Nasal cavity respiratory epithelium epithelial cell of viscerocranial mucosa (primary cell): ENCODE measurements at places on chromosomes 13 and 19. TPM values are rescaled to one million over a fixed set of nuclear protein-coding genes. Genes with fewer than 3 reads are reported as not detected.

Gene SHISA7
- total RNA-seq: not detected in 2 replicates

Gene ACER1
- not detected in 2 replicates for total RNA-seq

Gene RPS16
- 143 and 397 TPM in 2 replicates for total RNA-seq

Gene TARM1
- not detected in 2 replicates for total RNA-seq

Gene PNMA8A
- total RNA-seq: 4.7 and 5.8 TPM in 2 replicates

Gene ZNF134
- 24.6 and 38.4 TPM in 2 replicates for total RNA-seq

Gene EPSTI1
- 1.7 and 10.7 TPM in 2 replicates for total RNA-seq

Gene ZNF737
- total RNA-seq: 4.1 and 12.5 TPM in 2 replicates

Gene ETV2
- 0.34 TPM in 1 of 2 replicates, not detected in the other for total RNA-seq

Gene ELOF1
- total RNA-seq: 23.3 and 25.6 TPM in 2 replicates

Gene ZNF534
- under 0.01 and 0.07 TPM in 2 replicates for total RNA-seq

Gene MAMSTR
- 0.34 and 0.57 TPM in 2 replicates for total RNA-seq

Gene SMIM24
- not detected in 2 replicates for total RNA-seq

Gene KLK14
- under 0.01 and 0.21 TPM in 2 replicates for total RNA-seq

Gene ICAM1
- 1.0 and 8.2 TPM in 2 replicates for total RNA-seq

Gene GIPC3
- total RNA-seq: not detected in 2 replicates

Gene LEUTX
- not detected in 2 replicates for total RNA-seq

Gene LATS2
- 8.9 and 14.2 TPM in 2 replicates for total RNA-seq

Gene AXL
- 23.9 and 40.2 TPM in 2 replicates for total RNA-seq

Gene OR7C1
- total RNA-seq: not detected in 2 replicates

Gene KDM4B
- 9.2 and 28.7 TPM in 2 replicates for total RNA-seq

Gene PLVAP
- total RNA-seq: not detected in 2 replicates

Gene NPHS1
- not detected in 2 replicates for total RNA-seq

Gene HIPK4
- under 0.01 and 0.07 TPM in 2 replicates for total RNA-seq

Gene GPR32
- total RNA-seq: not detected in 2 replicates

Gene CCDC70
- not detected in 2 replicates for total RNA-seq

Gene CYP2A7
- not detected in 2 replicates for total RNA-seq

Gene ERICH6B
- total RNA-seq: not detected in 2 replicates

Gene FUT1
- total RNA-seq: 16.3 and 30.4 TPM in 2 replicates

Gene CYP2A6
- not detected in 2 replicates for total RNA-seq

Gene ZNF888
- total RNA-seq: 15.7 and 17.1 TPM in 2 replicates

Gene MAP4K1
- total RNA-seq: 0.14 TPM in 1 of 2 replicates, not detected in the other

Gene EFNA2
- not detected in 2 replicates for total RNA-seq

Gene GADD45B
- 33.1 and 53.3 TPM in 2 replicates for total RNA-seq

Gene SPPL2B
- 12.6 and 34.9 TPM in 2 replicates for total RNA-seq

Gene PTH2
- total RNA-seq: not detected in 2 replicates

Gene CEACAM4
- total RNA-seq: not detected in 2 replicates

Gene AP2S1
- total RNA-seq: 104 and 109 TPM in 2 replicates

Gene MATK
- under 0.01 and 0.57 TPM in 2 replicates for total RNA-seq

Gene PEAK3
- not detected in 2 replicates for total RNA-seq

Gene FFAR2
- not detected in 2 replicates for total RNA-seq

Gene FSTL3
- 96.0 and 177 TPM in 2 replicates for total RNA-seq

Gene CBARP
- total RNA-seq: 2.4 and 6.0 TPM in 2 replicates

Gene WDFY2
- total RNA-seq: 9.9 and 23.1 TPM in 2 replicates

Gene LENG9
- 11.4 and 13.7 TPM in 2 replicates for total RNA-seq

Gene GARIN5A
- 0.68 and 1.4 TPM in 2 replicates for total RNA-seq

Gene CDC34
- 87.6 and 161 TPM in 2 replicates for total RNA-seq

Gene EMC10
- 29.4 and 44.4 TPM in 2 replicates for total RNA-seq

Gene MAP2K2
- total RNA-seq: 141 and 146 TPM in 2 replicates

Gene ZNF560
- total RNA-seq: 1.6 and 2.7 TPM in 2 replicates

Gene ZNF28
- total RNA-seq: 57.1 and 73.3 TPM in 2 replicates

Gene ZNF784
- 4.1 and 5.1 TPM in 2 replicates for total RNA-seq

Gene MCEMP1
- total RNA-seq: under 0.01 TPM in 1 of 2 replicates, not detected in the other

Gene GPC6
- 0.34 and 20.2 TPM in 2 replicates for total RNA-seq

Gene TYROBP
- not detected in 2 replicates for total RNA-seq
